ENCODE measurements at places on chromosomes 2 and 18.

DNA sequence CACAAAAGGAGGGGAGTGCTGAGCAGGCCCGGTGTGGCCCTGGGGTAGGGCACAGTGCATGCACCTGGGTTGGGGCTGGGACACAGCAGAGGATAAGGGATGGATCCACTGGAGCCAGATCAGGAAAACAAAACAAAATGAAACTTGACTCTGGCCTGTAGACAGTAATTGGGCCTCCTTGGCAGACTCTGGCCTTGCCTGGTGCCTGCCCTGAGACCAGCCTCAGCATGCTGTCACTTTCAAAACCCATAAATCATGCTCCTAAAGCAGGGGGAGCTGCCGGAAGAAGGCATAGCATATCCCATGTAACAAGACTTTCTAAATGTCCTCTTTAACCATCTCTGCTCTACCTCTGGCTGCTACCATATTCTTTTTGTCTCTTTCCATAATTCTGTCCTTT lies 61.1 kb upstream of the IGFBP5 start:
- DNase-seq, result no peak

GRCh38 chr2:6784291-6784690 lies 81.4 kb downstream of the CMPK2 start:
- no peak for DNase-seq

DNA sequence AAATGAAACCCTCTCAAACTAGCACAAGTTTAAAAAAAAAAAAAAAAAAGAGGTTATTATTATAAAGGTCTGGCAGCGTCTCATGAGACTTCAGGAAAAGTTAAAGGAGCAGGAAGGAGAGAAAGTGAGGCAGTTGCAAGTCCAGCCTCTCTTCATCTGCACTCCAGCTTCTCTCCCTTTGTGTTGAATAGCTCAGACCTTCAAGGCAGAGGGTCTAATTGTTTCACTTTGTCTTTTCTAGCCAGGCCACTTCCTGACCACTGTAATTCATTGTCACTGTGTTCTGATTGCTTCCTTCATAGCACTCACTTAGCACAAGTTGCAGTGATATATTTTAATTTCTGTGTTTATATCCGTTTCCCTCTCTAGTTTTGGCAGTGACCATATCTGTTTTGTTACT lies 99.9 kb downstream of the SPATS2L start:
- DNase-seq, result no peak

- no peak for DNase-seq
Observed at GRCh38 chr2:3147651-3148530, 229.7 kb downstream of the EIPR1 start.

- no peak for DNase-seq
Observed at GRCh38 chr2:55164534-55165480, 67.3 kb downstream of the CLHC1 start.

DNA sequence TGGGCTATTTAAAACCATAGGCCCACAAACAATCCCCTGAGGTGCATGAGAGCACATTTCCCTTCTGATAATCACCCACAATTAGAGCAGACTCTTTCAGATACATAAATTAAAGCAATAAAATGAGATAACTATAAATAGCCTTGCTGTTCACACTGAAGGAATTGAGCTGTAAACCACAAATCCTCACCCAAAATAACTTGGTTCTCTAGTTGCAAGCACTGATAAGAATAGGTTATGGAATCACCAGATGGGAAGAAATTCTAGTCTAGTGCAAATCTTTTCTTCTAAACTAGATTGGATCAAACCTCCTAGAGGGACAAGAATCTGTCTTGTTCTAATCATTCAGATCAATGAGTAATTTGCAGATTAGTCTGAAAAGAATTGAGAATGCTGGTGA lies 64.6 kb downstream of the NAB1 start:
- DNase-seq, result no peak

DNA sequence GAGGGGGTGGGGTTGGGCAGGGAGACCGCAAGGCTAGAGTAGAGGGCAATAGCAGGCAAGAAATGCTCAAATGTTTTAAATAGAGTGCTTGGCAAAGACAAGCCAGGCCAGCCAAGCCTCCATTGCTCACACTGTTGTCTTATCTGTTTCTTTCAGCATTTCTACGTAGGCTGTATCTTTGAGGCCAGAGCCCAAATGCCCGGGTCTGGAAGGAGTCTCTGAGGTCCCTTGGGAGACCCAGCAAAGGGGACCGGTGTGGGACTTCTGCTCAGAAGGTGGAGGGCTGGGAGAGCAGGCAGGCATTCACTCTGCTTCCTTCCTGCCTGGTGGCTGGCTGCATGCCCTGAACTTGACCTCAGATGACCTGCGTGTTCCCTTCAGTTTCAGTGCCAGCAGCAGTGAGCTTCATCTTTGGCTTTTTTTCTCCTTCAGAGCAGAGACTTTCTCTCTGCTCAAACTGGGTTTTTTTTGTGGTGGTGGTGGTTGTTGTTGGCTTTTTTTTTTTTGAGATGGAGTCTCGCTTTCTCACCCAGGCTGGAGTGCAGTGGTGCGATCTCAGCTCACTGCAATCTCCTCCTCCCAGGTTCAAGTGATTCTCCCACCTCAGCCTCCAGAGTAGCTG lies 13.7 kb upstream of the TET3 start:
- DNase-seq, result no peak

GRCh38 chr2:26610504-26611335 lies 30.4 kb downstream of the CIB4 start:
- no peak for DNase-seq

- DNase-seq, result no peak
Observed at GRCh38 chr2:110858135-110858725, 125.9 kb downstream of the ACOXL start.

DNA sequence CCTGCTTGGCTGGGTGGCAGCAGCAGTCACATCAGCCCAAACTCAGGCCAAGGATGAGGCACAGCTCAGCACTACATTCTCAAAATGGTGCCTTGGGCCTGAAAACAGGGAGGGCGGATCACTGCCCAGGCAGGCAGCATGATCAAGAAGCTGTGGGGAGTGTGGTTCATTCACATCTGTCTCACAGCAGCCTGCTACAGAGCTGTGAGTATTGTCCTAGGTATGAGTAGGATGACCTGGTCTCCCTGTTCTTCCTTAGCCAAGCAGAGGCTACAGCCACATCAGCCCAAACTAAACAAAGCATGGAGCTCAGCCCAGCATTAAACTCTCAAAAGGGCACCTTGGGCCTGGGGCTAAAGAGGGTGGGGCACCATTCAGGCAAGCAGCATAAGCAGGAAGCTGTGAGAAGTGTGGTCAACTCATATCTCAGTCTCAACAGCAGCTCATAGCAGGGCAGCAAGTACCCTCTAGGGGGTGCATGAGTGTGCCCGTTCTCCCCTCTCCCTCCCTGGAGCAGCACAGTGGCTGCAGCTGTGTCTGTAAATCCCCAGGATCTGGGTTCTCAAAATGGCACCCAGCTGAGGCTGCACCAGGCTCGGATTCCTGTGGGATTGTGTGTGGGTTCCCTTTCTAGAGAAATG lies 139.6 kb downstream of the TRABD2A start:
- peak; percentile 10 for DNase-seq

GRCh38 chr2:205011031-205011430 lies 465.8 kb downstream of the PARD3B start:
- DNase-seq, result no peak

GRCh38 chr18:44973282-44973681 lies 292.6 kb downstream of the SETBP1 start:
- no peak for DNase-seq

DNA sequence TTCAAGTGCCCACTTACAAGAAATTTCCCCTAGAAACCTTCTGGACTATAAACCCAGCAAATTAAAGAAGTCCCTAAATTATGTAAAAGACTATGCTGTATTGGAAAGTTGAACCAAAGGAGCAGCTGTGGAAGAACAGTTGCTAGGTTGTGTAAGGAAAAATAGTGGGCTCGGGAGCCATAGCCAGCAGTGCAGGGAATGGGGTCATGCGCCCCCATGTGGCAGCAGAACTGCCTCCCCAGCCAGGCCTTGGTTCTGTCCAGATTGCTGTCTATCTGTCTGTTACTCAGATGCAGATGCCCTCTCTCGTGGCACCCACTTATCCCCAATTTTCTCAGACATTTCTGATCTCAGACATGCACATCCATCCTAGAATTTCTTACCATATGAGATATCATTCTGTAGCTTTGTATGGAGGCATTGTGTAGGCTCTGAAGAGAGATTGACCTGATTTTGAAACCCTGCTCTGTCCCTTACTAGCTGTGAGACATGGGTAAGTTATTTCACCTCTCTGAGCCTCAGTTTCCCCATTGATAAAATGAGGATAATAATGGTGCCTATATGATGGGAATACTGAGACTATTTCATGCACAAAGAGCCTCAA lies 258.3 kb downstream of the SS18 start:
- DNase-seq, result no peak

GRCh38 chr2:154466226-154466625 lies 232.3 kb upstream of the KCNJ3 start:
- DNase-seq, result no peak

DNA sequence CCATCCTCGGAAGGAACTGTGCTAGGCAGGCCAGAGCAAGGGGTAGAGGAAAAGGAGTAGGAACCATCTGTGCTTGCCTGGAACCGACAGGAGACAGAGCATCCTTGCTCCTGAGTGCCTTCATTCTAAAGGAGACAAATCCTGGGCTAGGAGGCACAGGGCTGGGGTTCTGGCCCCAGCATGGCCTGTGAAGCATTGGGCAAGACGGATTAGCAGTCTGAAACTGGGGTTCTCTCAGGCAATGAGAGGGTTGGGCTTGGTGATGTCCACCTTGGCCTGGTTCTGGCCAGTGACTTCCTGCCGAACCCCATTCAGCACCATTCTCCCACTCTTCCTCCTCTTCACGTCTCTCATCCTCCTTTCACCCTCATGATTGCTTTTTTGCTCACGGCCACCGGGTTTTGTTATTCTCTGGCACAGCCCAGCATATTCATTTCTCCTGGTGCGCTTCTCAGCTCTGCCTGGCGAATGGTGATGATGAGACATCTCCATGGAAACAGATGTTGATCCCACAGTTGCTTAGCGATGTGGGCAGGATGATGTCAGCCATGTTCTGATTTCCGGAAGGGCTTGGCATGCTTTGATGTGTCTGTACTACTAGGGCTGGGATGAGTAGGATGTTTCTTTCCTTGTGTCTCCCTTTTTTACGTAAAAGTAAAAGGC lies 127.7 kb downstream of the CAPN13 start:
- DNase-seq, result no peak

DNA sequence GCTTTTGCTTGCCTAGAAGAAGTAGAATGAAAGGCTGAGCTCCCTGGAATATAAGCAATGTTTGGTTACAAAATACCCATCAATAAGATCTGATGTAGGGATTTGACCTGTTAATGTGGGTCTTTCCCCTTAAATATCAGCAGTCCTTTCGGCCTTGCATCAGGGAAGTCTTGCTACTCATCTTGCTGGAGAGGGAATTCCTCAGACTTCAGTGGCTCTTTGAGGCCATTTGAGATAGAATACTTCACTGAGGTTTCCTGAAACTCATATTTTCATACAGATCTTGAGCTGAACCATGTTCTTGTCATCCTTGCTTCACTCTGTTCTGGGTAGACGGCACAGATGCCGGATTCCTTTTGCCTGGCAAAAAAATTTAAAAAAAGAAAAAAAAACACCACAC lies 3.9 kb downstream of the TWIST2 start:
- no peak for DNase-seq

DNA sequence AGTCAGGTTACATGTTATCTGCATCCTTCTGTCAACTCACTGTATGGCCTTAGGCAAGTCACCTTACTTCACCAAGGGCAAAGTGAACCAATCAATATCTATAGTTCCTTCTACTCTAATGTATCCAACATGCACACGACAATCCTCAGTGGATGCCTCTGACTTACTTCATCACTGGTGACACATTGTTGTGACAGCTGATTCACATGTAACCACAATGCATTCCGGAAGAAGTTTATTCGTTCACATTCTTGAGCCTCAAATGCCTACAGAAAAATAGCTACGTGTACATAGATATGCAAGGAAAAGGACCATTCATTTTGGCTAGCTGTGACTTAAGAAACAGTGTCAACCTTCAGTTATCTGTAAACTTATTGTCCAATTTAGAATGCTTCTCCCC lies 26.3 kb upstream of the EPG5 start:
- no peak for DNase-seq

DNA sequence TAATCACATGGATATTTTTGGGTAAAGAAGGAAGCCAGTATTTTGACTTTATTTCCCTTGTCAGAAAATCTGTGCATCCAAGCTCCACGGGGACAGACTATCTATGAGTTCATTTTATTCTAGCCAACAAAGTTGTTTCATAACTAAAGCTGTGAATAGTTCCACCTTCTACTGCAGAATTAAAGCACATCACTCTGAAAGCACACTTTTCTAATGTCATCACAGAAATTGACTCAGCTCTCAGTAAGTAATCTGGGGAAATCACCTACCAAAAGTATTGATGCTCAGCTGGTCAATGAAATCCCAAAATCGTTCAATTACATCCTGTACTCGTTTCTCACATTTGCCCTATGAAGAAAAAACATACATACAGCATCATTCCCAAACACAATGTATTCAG lies 19.1 kb downstream of the IAH1 start:
- no peak for DNase-seq

- no peak for DNase-seq
Observed at GRCh38 chr2:159939946-159940345, 122.5 kb downstream of the PLA2R1 start.

DNA sequence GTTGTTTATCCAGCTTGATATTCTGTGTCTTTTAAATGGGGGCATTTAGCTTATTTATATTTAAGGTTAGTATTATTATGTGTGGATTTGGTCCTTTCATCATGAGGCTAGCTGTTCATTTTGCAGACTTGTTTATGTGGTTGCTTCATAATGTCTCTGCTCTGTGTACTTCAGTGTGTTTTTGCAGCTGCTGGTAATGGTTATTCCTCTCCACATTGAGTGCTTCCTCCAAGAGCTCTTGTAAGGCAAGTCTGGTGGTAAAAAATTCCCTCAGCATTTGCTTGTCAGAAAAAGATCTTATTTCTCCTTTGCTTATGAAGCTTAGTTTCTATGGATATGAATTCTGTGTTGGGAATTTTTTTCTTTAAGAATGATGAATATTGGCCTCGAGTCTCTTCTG lies 47.8 kb upstream of the NT5C1B start:
- DNase-seq, result no peak

GRCh38 chr2:151637271-151637781 lies 97.0 kb downstream of the NEB start:
- DNase-seq, result peak; percentile 31

- no peak for DNase-seq
Observed at GRCh38 chr2:180219491-180219890, 212.4 kb upstream of the CWC22 start.
